ENCODE measurements at places on chromosomes 16 and 17.

GRCh38 chr16:59356144-59356543, 622.0 kb upstream of the GOT2 start:
- DNase-seq = no peak

DNA sequence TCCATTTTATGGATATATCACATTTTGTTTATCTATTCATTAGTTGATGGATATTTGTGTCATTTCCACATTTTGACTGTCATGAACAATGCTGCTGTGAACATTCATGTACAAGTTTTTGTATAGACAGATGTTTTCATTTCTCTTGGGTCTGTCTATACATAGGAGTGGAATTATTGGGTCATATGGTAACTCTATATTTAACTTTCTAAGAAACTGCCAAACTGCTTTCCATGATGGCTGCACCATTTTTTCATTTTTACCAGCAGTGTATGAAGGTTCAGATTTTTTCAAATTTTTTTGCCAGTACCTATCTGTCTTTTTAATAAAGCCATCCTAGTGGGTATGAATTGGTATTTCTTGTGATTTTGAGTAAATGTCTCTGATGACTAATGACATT, 15.5 kb downstream of the NFAT5 start:
- no peak for DNase-seq

- DNase-seq = no peak
These were observed 2.1 kb downstream of the MYO15A start for GRCh38 chr17:18110636-18111145.

DNA sequence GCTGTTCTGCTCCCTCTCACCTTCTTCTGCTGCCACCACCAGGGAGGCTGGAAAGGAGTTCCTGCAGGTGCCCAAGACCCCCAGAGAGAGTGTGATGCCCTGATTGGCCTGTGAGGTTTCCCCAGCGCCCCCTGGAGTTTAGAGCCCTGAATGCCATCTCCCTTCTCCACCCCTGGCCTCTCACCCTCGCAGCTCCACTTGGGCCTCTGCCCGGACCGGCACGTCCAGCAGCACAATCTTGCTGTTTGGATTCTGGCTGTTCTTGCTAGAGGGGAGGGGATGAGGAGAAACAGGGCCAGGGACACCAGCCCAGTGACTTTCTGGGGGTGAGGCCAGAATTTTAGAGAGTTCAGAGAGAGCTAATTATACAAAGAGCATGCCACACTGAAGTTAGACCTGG, 12.5 kb upstream of the FAM171A2 start:
- DNase-seq = no peak

- no peak for DNase-seq
These were observed 30.7 kb downstream of the YPEL2 start for GRCh38 chr17:59361916-59362810.

- DNase-seq = no peak
These were observed 198.9 kb upstream of the ASIC2 start for GRCh38 chr17:33491871-33492481.

DNA sequence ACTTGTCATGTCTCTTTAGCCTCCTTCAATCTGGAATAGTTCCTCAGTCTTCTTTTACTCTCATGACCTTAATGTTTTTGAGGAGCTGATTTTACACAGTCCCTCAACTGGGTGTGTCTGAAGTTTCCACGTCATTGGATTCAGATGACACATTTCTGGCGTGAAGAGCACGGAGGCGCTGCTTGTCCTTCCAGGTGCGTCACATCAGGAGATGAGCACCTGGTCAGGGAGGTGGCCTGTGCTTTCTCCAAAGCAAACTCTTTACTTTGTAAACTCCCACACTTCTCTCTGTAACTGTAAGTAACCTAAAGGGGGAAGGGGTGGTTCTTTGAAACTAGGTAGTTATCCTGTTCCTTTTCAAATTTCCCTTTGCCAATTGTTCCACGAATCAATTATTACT, 52.5 kb upstream of the MNT start:
- DNase-seq = no peak

DNA sequence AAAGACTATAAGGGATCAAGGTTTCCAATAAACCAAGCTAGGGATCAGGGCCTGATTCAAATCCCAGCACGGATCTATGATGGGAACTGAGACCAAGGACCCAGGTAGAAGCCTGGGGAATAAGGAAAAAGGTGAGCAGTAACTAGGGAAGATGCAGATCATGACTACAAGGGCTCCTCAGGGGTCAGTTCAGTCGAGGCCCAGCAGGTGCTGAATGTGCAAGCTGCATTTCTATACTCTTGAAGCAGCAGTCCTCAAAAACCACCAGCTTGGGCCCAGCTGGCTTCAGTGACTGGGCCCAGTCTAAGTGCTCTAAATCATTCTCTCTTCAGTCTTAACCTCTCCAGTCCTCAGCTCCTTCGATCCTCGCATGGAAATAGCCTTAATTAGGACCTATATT, 228.8 kb upstream of the AXIN2 start:
- no peak for DNase-seq

- no peak for DNase-seq
These were observed 14.3 kb upstream of the PDK2 start for GRCh38 chr17:50080827-50081226.

GRCh38 chr17:43721537-43722268, 36.9 kb downstream of the SOST start:
- DNase-seq = no peak

DNA sequence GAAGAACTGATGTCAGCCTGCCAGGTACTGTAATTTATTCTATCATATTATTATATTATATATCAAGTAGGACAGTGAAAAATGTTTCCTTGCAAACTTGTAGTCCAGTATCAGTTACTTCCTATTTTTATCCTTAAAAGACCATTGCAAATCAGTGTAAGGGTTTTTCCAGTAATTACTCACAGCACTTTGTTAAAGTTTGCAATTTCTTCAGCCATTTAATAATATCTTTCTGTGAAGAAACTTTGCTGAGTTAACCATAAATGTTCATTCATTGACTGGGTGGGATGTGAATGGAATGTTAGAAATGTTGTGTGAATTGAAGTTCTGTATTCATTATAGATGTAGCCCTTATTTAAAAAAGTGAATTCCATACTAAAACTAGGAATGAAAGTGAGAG, 26.7 kb downstream of the HAPSTR1 start:
- DNase-seq = no peak

DNA sequence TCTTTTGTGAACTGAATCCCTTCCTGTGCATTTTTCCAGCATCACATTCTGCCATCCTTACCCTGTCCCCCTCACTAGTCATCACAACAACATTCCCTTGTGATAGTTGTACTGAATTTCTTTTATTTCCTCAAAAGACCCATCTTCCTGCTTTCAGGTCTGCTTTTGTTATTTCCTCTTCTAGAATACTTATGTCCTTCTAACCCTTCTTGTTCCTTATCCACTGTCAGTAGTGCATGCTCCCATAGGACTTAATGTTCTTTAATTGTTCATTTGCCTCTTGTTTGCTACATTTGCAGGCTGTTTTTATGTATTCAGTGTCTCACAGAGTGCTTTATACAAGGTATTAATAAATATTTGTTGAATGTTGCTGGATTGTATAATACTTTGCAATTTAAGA, 73.0 kb downstream of the BCAS3 start:
- no peak for DNase-seq

GRCh38 chr17:64472564-64472963, 23.6 kb downstream of the MILR1 start:
- DNase-seq = no peak

DNA sequence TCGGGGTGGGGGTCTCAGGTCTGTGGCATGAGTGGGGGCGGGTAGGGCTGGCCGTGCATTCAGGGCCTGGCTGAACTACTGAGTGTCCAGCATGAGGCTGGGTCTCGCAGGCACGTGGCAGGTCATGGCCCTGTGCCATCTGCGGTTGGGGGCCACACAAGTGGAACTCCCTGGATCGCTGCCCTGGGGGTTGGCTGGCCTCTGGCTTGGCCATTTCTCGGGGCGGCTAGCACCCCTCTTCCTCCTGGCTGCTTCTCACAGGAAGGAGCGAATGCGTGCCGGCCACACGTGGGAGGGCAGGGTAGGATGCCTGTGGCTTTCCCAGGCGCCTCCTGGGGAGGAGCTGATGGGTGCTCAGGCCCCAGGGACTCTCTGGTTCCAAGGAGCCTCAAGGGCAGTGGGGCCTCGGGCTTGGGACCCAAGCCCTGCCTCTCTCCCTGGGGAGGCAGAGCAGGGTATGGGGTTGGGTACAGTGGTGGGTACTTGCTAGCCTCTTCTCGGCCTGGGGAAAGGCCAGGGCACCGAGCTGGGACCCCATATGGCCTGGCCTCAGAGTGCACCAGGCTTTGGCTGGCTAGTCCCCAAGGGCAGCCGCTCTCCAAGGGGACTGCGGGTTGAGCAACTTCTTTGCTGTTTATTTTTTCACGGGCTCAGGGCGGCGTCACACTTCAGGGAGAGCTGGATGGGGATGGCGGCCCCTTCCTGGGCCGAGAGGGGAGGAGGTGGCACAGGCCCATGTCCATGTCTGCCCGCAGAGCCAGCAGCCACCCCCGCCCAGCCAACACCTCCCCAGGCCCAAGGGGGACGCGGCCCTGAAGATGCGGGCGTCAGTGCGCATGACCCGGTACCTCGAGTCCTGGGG, 37.5 kb downstream of the ADCY7 start:
- no peak for DNase-seq
